ENCODE measurements at places on chromosomes 5 and 9. TPM values are rescaled to one million over a fixed set of nuclear protein-coding genes. Genes with fewer than 3 reads are reported as not detected.

- no peak for DNase-seq
Observed at GRCh38 chr5:73298251-73298771, 125.3 kb downstream of the TMEM174 start.

GRCh38 chr5:168468836-168469235, 17.4 kb upstream of the RARS1 start:
- DNase-seq = no peak

DNA sequence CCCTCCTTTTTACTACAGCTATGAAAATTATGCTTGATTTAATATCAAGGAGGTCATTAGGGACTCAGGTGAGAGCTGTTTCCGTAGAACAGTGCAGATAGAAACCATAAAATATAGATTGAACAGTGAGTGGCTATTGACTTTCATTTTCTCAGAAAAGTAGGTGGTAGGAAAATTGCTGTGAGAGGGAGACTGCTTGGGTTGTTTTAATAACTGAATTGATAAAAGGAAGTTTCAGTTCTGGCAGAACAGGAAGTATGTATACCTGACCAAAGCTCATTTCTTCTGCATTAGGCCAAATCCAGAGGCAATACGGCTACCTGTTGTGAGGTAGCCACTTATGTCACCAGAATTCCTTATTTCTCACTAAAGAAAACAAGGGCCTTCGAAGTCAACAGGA, 761.7 kb upstream of the ARRDC3 start:
- DNase-seq = no peak

GRCh38 chr9:31808766-31809165, 575.7 kb upstream of the ACO1 start:
- DNase-seq = no peak

DNA sequence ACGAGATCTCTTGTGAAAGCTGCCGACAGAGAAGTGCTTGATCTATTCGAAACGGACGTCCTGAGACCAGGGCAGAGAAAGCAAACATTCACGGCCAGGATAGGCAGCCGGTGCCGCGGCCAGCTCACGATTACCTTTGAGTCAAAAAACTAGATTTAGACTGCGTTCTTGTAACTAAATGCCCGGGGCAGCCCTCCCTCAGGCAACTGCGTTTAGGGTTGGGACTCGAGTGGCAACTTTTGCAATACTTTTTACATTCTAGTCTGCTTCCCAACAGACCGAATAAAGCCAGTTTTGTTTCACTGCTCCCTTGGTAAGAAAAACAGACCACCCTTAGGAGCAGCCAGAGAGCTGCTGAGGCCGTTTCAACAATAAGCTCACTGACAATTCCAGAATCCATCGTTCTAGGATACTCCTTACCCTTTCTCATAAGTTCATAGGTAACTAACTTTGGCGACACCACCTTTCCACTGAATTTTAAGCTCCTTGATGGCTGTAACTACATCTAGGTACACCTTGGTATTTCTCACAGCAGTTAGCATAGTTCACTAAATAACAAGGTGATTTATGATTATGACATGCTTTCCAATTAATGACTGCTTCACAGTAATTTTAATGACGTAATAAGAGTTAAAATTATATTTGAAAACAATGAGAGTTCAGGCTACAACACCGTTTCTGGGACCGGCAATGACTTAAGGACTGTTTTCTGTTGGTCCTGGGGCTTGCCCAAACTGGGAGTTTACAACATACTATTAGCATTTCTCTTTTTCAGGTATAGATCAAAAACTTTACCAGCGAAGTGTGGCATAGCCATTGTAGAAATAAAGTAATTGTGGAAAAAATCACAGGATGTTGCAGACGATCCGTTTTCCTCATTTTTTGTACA, 899 bp upstream of the RAPGEF6 start:
- DNase-seq = no peak

The SELENOP gene
- total RNA-seq = not detected

DNA sequence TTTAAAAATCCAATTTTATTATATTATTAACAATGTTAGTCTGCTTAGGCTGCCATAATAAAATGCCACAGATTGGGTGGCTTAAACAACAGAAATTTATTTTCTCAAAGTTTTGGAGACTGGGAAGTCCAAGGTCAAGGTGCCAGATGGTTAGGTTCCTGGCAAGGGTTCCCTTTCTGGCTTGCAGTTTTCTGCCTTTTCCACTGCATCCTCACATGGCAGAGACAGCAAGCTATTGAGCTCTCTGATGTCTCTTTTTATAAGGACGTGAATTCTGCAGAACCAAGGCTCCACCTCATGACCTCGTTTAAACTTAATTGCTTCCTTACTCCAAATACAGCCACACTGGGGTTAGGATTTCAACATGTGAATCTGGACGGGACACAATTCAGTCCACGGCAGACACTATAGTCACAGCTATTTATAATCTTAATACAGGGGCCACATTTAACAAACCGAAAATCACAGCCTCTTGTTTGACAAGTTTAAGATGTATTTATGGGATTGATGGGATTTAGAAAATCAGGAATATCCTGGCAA, 174.9 kb upstream of the PUM3 start:
- no peak for DNase-seq

The SLIT3 gene
- 2.0 TPM for total RNA-seq

DNA sequence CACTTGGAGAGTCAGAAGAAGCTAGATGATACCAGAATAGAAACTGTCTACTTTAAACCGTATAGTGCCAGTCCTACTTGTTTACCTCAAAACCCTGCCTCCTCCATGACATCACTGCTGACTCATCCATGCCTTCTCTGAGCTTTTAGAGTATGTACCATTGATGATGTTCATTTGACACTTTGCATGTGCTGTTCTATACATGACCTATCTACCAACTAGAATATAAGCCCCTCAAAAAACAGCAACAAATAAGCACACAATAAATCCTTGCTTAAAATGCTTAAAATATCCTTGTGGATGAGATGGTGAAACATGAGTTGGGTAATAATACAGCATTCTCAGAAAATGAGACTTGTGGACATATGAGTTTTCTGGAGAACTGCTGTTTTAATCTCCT, 2.6 kb downstream of the CTNNAL1 start:
- no peak for DNase-seq

The FRMD3 gene
- total RNA-seq = 0.64 TPM

The SPAAR gene
- not detected for total RNA-seq

The ENTPD8 gene
- not detected for total RNA-seq

DNA sequence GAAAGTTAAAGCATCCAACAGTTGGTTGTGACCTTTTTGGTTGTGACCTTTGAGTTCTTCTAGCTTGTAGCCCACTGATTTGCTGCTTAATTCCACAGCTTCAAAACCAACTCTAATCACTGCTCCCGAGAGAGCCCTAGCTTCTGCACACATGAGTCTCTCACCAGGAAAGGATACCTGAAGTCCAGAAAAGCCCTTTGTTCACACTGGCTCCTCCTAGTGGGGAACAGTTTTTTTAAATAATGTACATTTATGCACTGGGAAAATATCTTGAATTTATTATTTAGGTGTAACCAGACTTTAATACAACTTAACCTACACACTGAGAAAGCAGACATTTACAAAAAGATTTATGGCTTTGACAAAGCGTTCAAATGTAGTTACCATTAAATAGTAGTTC, 120.2 kb upstream of the CCDC152 start:
- DNase-seq = no peak

- no peak for DNase-seq
Observed at GRCh38 chr5:11617080-11617479, 287.2 kb downstream of the CTNND2 start.

The ARID3C gene
- total RNA-seq = not detected

The SYNPO gene
- 0.53 TPM for total RNA-seq

DNA sequence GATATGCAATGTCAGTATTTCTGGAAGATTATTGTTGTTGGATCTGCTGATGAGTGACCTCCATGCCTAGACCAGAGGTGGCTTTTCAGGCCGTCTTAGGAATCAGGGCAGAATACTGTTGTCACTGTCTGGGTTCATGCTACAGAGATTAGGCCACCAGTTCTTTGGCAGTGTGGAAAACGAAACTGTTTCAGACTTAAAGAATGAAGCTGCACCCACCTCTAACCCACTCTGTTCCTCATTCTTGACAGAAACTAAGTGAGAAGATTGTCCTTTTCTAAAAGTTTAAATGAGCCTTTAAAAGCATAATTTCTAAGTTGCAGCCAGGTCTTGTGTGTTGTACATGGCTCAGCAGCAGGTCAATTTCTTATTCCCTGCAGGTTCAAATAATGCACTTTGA, 444.3 kb downstream of the ENC1 start:
- no peak for DNase-seq

DNA sequence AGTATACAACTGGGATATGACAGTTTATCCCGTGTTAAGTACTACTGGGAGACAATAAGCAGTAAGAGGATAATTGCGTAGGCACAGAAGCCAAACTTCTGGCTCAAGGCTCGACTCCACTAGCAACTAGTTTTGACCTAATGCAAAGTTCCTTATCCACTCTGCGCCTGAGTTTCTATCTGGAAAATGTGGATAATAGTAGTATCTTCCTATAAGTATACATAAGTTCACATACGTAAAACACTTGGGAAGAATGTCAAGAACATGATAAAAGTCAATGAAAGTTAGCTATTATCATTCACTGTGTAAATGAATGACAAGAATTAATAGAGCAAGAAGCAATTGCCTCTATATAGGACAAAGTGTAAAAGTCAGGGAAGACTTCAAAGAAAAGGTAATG, 45.7 kb downstream of the FTMT start:
- DNase-seq = no peak

- no peak for DNase-seq
Observed at GRCh38 chr5:143471666-143472464, 68.4 kb upstream of the NR3C1 start.

DNA sequence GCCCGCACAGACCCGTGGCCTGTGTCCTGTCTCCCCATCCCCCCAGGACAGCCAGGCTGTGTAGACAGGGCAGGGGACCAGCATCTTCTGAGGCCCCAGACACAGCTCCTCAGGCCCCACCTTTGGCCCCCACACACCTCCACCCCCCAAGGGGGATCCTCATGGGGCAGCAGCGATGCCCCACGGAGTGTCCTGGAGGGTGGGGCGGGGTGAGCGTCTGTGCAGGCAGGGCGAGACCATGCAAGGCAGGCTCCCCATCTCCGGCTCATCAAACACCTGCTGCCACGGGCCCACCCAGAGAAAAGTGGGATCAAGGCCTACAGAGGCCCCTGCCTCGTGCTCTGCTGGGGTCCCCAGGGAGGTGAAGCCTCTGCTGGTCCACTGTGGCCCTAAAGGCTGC, 118.7 kb upstream of the FOXD4L5 start:
- no peak for DNase-seq

The SYK gene
- total RNA-seq = 0.16 TPM

GRCh38 chr9:135243201-135244190, 156.0 kb downstream of the OLFM1 start:
- no peak for DNase-seq

Measured in activated naive CD4-positive, alpha-beta T cell treated with anti-CD3 and anti-CD28 coated beads, Interleukin-2, amount 50 U/mL, for 72 hours (primary cell).